ENCODE measurements at places on chromosomes 2 and 18. TPM values are rescaled to one million over a fixed set of nuclear protein-coding genes. Genes with fewer than 3 reads are reported as not detected.

LHCGR gene
- total RNA-seq = 1.7 TPM

LRATD1 gene
- total RNA-seq = 0.76 TPM

CCT4 gene
- 89.9 TPM for total RNA-seq

DNA sequence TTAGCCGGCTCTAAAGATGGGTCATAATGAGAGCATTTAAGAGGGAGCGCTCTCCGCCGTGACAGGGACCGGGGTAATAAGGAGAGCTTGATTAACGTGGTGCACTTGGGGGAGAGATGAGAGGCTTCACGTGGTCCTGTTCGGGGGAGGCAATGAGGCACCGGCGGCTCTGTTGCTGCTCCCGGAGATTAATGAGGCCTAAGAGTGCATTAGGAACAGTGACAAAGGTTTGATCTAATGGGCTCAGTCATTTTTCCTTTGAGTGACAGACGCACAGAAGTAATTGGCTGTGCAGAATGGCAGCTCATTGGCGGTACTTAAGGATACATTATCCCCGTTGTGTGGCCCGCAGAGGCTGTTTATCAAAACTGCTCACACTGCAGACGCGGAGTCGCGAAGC lies 250.7 kb downstream of the GBX2 start:
- no peak overlapping the region for H3K4me3 ChIP-seq
- no peak for DNase-seq
- peaks cover 23% of the 10 kb centered on the region for H3K36me3 ChIP-seq
- no peaks in the 10 kb centered on the region for H3K27me3 ChIP-seq
- H3K4me1 ChIP-seq = no peaks in the 10 kb centered on the region
- no peak overlapping the region for H3K27ac ChIP-seq

- no peak overlapping the region for H3K27ac ChIP-seq
- H3K4me1 ChIP-seq = peaks cover 9% of the 10 kb centered on the region
- DNase-seq = no peak
These were observed 142.9 kb downstream of the BCL11A start for GRCh38 chr2:60410456-60411146.
